CD4-positive, alpha-beta T cell treated with Interferon alpha-2 for 1 hour (primary cell): ENCODE measurements at places on chromosomes 4 and X.

GRCh38 chrX:140815868-140816267 is 106.3 kb downstream of the LINC00632 start:
- no peak for DNase-seq

DNA sequence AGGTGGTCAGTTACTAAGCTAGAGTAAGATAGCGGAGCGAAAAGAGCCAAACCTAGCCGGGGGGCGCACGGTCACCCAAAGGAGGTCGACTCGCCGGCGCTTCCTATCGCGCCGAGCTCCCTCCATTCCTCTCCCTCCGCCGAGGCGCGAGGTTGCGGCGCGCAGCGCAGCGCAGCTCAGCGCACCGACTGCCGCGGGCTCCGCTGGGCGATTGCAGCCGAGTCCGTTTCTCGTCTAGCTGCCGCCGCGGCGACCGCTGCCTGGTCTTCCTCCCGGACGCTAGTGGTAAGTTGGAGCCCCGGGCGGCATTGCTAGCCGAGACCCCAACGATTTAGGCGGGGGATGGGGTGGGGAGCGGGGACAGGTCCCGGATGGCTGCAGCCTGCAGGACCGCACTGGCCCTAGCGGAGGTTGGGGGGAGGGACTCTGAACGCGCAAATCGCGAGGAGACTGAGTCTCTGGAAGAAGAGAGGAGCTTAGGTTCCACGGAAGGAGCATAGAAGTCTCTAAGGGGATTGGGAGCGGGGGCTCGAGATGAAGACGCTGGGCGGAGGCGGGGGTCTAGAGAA is 573 bp downstream of the HTR2C start:
- DNase-seq, result no peak

DNA sequence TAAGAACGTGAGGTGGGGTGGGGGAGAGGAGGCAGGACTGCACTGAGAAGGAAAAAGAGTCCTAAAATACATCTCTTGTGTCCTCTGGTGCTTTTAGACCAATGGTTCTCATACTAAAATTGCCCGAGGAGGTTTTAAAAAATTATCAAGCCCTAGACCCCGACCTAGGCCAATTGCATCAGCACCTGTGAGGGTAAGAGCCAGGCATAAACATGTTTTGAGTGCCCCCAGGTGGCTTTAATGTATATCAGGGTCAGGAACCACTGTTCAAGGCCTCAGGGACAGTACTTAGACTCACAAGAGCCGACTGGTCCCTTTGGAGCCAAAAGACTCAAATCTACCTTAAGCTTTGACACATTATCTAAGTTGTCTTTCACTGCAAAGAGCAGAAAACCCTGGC is 37.5 kb upstream of the TMEM150C start:
- no peak for DNase-seq

- DNase-seq, result no peak
Observed at GRCh38 chr4:4869731-4870571, 10.5 kb downstream of the MSX1 start.

- DNase-seq, result peak; percentile 30
Observed at GRCh38 chr4:7650606-7651385, 216.1 kb upstream of the PSAPL1 start.

GRCh38 chr4:122715221-122715620 is 17.3 kb upstream of the BBS12 start:
- no peak for DNase-seq

DNA sequence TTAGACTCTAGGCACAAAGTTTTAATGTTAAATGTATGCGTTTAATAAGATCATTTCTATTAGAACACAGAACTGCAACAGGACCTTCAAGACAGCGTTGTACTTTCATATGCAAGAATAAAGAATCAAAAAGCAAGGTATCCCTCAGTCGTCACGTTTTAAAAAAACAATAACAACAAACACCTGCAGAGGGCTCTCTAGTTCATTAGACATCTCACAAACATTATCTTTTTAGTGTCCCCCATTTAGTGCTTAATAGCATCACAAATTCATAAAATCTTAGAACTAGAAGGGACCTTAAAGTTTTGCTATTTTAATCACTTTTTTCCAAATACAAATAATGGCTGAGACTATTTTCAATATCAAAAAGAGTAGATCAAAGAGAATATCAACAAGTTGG is 236.6 kb downstream of the DCHS2 start:
- DNase-seq, result no peak
